ENCODE measurements at places on chromosomes 3 and 15.

DNA sequence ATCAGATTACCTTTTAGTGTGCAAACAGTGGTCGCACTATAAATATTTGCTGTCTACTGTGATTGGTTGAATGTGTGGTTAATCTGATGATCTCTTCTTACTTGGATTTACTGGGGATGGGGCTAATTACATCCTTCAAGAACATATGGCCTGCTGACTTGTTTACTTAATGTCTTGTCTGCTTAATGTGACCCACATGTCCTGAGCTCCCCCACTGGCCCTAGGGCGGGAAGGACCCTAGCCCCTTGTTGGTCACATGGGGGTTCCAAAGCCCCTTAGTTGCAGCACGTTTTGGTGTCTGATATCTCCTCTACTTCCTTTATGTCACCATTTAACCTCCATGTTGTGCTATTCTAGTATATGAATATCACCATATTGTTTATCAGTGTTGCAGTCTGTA, 17.8 kb upstream of the P2RY12 start:
- no peak for DNase-seq

GRCh38 chr3:124372775-124373174, 357.5 kb upstream of the UMPS start:
- no peak for DNase-seq

- DNase-seq, result no peak
These were observed 1.1 kb upstream of the NR2C2 start for GRCh38 chr3:14946236-14946635.

- peak; percentile 72 for DNase-seq
These were observed 13.0 kb upstream of the CSK start for GRCh38 chr15:74768771-74769342.

GRCh38 chr3:32106929-32107362, 526 bp downstream of the GPD1L start:
- peak; percentile 55 for DNase-seq

- peak; percentile 1 for DNase-seq
These were observed 289.9 kb downstream of the GAP43 start for GRCh38 chr3:115913069-115913686.

DNA sequence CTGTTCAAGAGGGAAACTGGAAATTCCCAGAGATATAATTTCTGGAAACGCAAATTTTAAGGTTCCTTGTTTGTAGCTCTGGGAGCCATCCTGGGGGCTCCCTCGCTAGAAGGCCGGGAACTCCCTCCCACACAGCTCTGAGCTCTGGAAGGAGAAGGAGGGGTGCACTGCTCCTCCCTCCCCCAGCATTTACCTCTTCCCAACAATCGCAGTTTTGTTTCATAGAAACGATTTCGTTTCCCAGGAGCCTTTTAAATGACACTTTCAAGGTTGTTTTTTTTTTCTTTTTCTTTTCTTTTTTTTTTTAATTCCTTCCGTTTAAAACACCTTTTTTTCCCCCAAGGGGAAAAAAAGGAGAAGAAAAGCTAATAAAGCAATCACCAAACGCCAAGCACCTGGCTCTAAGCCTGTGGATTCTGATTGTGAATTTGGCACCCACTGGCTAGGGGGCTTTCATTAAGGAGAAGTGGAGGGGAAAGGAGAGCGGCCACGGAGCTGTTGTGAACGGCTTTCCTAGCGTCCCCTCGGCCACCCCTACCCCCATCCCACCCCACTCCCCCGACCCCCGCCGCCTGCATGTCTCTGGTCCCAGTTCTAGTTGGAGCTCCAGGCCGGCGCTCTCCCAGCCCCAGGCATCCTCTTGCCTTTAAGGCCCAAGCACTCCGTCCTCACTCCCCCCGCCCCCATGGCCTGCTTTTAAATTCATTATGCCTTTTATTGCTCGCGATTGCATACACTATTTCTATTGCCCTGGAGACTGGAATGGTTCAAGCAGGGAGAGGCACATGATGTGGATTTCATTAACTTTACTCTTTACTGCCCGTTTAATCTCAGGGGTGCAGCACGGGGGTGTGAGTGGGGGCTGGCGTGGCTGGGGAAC, 13.6 kb upstream of the CCDC33 start:
- DNase-seq, result no peak

- peak; percentile 40 for DNase-seq
These were observed 156.8 kb upstream of the ICE2 start for GRCh38 chr15:60635507-60636352.

- peak; percentile 86 for DNase-seq
These were observed 740 bp upstream of the ZBTB47 start for GRCh38 chr3:42652611-42653302.

All from NB4 (cell line).